ENCODE measurements at places on chromosomes 5 and 9. TPM values are rescaled to one million over a fixed set of nuclear protein-coding genes. Genes with fewer than 3 reads are reported as not detected.

Gene CCDC69
- total RNA-seq = 0.13 TPM

Gene STPG3
- not detected for total RNA-seq

- peak overlapping the region; percentile 99 for H3K27ac ChIP-seq
- H3K4me1 ChIP-seq = peaks cover 32% of the 10 kb centered on the region
- H3K27me3 ChIP-seq = no peaks in the 10 kb centered on the region
These were observed 3.6 kb downstream of the GOLPH3 start for GRCh38 chr5:32170303-32171151.

- no peak overlapping the region for H3K27ac ChIP-seq
- no peak overlapping the region for H3K4me3 ChIP-seq
- no peak for DNase-seq
- no peaks in the 10 kb centered on the region for H3K36me3 ChIP-seq
These were observed 73.3 kb upstream of the PCSK1 start for GRCh38 chr5:96506376-96506775.

DNA sequence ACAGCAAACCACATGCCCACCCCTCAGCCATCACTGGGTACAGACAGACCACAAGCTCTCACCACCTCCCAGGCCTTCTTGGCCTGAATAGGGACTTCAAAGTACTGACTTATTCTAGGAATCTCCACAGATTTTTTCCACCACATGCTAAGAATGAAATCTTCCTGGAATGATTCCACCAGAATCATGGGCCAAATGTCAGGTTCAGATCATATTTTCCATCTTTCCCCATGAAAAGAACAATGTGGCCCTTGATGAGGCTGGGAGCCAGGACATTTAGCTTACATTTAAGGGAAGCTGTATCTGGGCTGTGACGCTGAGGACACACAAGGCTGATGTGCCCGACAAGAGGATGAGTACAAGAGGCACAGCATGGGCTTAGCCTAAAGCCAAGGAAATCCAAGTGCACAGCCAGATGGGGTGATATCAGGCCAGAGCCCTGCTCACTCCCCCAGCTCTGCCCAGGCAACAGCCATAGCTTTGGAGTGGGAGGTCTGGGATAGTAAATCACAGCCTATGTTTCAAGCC, 28.1 kb downstream of the ACSL6 start:
- DNase-seq = no peak
- H3K27me3 ChIP-seq = no peaks in the 10 kb centered on the region
- no peaks in the 10 kb centered on the region for H3K4me1 ChIP-seq
- no peaks in the 10 kb centered on the region for H3K36me3 ChIP-seq

- H3K27me3 ChIP-seq = peaks cover 3% of the 10 kb centered on the region
- no peak overlapping the region for H3K27ac ChIP-seq
- no peak for DNase-seq
- H3K4me3 ChIP-seq = no peak overlapping the region
- H3K4me1 ChIP-seq = no peaks in the 10 kb centered on the region
These were observed 64.7 kb downstream of the RGS7BP start for GRCh38 chr5:64570395-64570996.

DNA sequence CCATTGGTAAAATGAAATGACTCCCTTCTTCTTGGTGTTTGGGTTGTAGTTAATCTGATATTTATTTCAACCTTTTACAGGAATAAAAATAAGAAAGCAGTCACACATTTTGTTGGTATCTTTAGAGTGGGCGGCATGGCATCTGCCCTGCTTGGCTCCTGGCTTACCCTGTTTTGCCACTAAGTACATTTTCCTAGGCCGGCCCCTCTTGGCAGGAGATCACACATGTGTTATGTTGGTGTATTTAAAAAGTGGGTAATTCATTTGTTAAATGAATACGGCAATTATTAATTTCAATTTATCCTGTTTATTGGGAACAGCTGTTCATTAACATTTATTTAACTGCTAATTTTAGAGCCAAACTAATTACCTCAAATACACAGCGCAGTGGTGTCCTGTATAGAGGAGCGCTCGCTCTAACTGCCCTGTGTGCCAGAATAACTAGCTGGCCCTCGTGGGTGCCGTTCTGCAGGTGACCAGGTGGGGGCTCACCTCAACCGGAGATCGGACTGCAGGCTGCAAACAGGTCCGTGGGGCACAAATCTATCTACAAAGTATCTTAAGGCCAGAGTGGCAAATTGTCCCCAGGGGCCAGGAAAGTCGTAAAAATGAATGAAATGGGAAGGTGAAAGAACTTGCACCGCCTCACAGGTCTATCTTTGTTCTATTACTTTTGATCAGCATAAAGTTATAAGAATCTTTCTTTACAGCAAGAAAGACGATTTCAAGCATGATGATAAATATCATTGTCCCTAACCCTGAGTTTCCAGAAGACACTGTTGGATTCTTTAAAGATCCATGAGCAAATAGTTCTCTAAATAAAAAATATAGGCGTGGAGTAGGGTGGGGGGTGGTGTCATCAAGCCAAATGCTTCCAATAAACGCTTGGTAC, 26.2 kb upstream of the GPR151 start:
- no peaks in the 10 kb centered on the region for H3K36me3 ChIP-seq
- no peak overlapping the region for H3K27ac ChIP-seq
- H3K27me3 ChIP-seq = no peaks in the 10 kb centered on the region
- peak; percentile 78 for DNase-seq

Gene C5orf52
- not detected for total RNA-seq

GRCh38 chr5:52443187-52443586, 344.5 kb upstream of the ITGA1 start:
- no peaks in the 10 kb centered on the region for H3K36me3 ChIP-seq
- H3K4me1 ChIP-seq = no peaks in the 10 kb centered on the region
- H3K27me3 ChIP-seq = no peaks in the 10 kb centered on the region
- H3K27ac ChIP-seq = no peak overlapping the region
- no peak for DNase-seq

DNA sequence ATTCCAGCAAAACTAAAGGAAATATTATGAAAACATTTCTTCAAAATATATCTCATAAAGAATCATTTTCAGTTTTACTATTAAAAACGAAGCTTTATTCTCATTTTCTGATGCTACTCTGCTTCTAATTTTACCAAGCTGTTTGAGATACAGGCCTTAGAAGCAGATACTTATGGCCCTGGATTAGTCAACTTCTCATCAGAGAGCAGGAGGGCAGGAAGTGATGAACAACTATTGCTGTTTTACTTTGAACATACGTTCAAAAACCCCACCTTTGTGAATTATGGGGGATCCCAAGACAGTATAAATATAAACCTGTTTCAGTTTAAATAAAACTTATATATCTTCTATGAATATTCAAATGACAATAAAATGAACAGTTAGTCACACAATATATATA, 16.0 kb downstream of the MPDZ start:
- H3K27me3 ChIP-seq = no peaks in the 10 kb centered on the region
- H3K4me3 ChIP-seq = no peak overlapping the region
- DNase-seq = peak; percentile 23
- peaks cover 46% of the 10 kb centered on the region for H3K4me1 ChIP-seq
- no peaks in the 10 kb centered on the region for H3K36me3 ChIP-seq

- H3K27ac ChIP-seq = no peak overlapping the region
- no peak for DNase-seq
- H3K27me3 ChIP-seq = peaks cover 9% of the 10 kb centered on the region
- H3K4me3 ChIP-seq = no peak overlapping the region
- H3K36me3 ChIP-seq = no peaks in the 10 kb centered on the region
These were observed 72.5 kb downstream of the EPB41L4A start for GRCh38 chr5:112346411-112347044.

- DNase-seq = no peak
- H3K27me3 ChIP-seq = no peaks in the 10 kb centered on the region
- no peak overlapping the region for H3K27ac ChIP-seq
These were observed 88.1 kb upstream of the PTPRD start for GRCh38 chr9:10700915-10701314.

DNA sequence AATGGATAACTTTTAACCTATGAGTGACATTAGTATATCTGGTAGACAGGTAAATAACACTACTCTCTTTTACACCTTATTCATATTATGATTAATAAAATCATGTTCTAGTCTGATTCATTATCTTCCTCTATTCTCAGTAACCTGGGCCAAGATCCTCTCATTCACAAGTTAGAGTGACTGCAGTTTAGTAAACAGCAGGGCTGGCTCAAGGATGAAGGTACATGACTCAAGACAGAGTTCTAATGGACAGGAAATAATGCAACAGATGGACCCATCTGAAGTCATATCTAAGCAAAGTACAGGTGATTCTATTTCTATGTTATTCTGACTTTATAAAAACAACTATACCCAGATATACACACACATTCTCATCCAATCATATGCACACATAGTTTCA, 582.5 kb upstream of the CDH18 start:
- DNase-seq = no peak
- no peak overlapping the region for H3K27ac ChIP-seq
- no peaks in the 10 kb centered on the region for H3K4me1 ChIP-seq
- H3K4me3 ChIP-seq = no peak overlapping the region
- no peaks in the 10 kb centered on the region for H3K36me3 ChIP-seq
- H3K27me3 ChIP-seq = no peaks in the 10 kb centered on the region

Gene SUSD3
- 0.63 TPM for total RNA-seq

DNA sequence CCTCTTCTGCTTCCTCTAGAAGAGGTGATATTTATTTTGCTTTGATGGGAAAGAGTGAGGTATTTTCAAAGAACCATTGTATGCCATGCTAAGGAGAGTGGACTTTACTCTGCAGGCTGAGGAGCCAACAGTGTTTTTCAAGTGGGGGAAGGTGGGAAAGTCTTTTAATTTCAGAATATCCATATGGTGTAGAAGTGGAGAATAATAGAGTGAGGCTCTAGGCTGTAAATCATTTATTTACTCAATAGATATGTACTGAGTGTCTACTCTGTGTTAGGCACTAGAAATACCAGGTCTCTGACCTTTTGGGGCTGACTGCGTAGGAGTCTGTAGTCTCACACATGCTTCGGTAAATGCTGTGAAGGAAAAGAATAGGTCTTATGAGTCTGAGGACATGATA, 30.7 kb upstream of the TENT2 start:
- H3K36me3 ChIP-seq = no peaks in the 10 kb centered on the region
- H3K27me3 ChIP-seq = no peaks in the 10 kb centered on the region
- H3K4me1 ChIP-seq = no peaks in the 10 kb centered on the region
- no peak overlapping the region for H3K27ac ChIP-seq
- H3K4me3 ChIP-seq = no peak overlapping the region

- no peak for DNase-seq
- H3K36me3 ChIP-seq = no peaks in the 10 kb centered on the region
- no peaks in the 10 kb centered on the region for H3K4me1 ChIP-seq
These were observed 34.0 kb upstream of the AFAP1L1 start for GRCh38 chr5:149237662-149238061.

DNA sequence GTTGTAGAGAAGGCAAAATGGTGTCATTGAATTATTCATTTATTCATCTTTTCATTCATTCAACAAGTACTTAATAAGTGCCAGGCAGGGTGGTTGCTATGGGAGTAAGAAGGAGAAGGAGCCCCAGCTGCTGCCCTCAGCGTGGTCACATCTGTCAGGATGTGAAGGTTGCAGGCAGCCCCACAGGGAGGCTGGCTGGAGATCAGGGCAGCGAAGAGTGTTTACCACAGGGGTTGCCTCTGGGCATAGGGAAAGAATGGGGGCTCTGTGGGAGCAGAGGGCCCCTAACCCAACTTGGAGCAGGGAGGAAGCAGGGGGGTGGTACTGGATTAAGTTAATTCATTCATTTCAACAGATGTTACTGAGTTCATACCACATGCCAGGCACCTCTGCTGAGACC, 6.0 kb downstream of the PCDH12 start:
- no peak for DNase-seq
- H3K27ac ChIP-seq = no peak overlapping the region
- no peaks in the 10 kb centered on the region for H3K27me3 ChIP-seq
- no peak overlapping the region for H3K4me3 ChIP-seq
- no peaks in the 10 kb centered on the region for H3K36me3 ChIP-seq
- H3K4me1 ChIP-seq = no peaks in the 10 kb centered on the region

DNA sequence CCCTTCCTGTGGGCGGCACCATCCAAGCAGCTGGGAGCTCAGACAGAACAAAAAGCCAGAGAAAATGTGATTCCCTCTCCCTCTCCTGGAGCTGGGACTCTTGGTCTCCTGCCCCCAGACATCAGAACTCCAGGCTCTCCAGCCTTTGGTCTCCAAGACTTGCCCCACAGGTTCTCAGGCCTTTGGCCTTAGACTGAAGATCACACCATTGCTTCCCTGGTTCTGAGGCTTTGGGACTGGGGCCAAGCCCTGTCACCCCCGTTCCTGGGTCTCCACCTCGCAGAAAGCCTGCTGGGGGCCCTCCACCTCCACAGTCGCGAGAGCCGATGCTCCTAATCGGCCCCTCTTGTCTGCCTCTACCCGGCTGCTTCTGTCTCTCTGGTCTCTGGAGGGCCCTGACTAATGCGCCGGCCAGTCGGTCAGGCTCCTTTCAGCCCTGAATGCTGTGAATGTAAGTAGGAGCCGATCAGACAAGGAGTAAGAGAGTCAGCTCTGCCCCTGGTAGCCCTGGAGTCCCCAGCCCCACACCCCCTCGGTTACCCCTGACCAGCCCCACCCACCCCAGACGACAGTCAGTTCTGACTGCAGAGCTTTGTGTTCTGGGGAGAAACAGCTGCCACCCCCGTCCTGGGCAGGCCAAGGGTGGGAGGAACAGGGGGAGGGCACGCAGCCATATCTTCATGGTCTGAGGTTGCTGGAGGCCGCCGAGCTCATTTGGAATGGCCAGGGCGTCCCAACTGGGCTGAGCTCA, 57.5 kb downstream of the VAV2 start:
- no peaks in the 10 kb centered on the region for H3K36me3 ChIP-seq
- H3K4me1 ChIP-seq = no peaks in the 10 kb centered on the region
- no peaks in the 10 kb centered on the region for H3K27me3 ChIP-seq
- no peak overlapping the region for H3K4me3 ChIP-seq
- H3K27ac ChIP-seq = no peak overlapping the region

DNA sequence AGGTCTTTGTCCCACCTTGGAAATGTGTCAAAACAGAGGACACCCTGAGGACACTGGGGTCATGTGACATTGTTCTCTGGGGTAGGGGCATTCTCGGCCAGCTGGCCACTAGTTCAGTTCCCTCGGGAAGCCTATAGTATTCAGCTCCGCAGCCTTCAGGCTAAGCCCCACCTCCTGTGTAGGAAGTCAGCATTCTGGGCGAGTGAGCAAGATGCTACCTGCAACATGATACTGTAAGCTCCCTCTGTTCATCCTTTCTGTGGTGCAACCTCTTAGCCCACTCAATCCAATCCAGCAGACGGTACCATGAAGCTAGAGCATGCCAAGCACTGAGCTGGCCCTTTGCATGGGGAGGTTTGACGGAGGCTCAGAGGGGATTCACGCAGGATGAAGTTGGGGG, 5.3 kb downstream of the NTNG2 start:
- H3K27ac ChIP-seq = no peak overlapping the region
- peaks cover 39% of the 10 kb centered on the region for H3K27me3 ChIP-seq
- H3K36me3 ChIP-seq = no peaks in the 10 kb centered on the region
- no peak for DNase-seq
- H3K4me1 ChIP-seq = no peaks in the 10 kb centered on the region

Gene SPATA31D4
- total RNA-seq = not detected

- H3K4me3 ChIP-seq = no peak overlapping the region
- H3K27ac ChIP-seq = no peak overlapping the region
- H3K27me3 ChIP-seq = no peaks in the 10 kb centered on the region
- peaks cover 36% of the 10 kb centered on the region for H3K4me1 ChIP-seq
- no peaks in the 10 kb centered on the region for H3K36me3 ChIP-seq
These were observed 81.1 kb downstream of the AOPEP start for GRCh38 chr9:94807556-94807955.

GRCh38 chr5:142065273-142065672, 43.3 kb upstream of the NDFIP1 start:
- peak; percentile 20 for DNase-seq
- H3K27ac ChIP-seq = no peak overlapping the region
- H3K4me3 ChIP-seq = no peak overlapping the region
- H3K36me3 ChIP-seq = no peaks in the 10 kb centered on the region
- H3K4me1 ChIP-seq = peaks cover 12% of the 10 kb centered on the region
- H3K27me3 ChIP-seq = 0 out of 2 replicates have a peak, but pooled peaks cover 8% of the 10 kb centered on the region

Data from GM23248 (cell line).